ENCODE measurements at places on chromosomes 7 and 10.

DNA sequence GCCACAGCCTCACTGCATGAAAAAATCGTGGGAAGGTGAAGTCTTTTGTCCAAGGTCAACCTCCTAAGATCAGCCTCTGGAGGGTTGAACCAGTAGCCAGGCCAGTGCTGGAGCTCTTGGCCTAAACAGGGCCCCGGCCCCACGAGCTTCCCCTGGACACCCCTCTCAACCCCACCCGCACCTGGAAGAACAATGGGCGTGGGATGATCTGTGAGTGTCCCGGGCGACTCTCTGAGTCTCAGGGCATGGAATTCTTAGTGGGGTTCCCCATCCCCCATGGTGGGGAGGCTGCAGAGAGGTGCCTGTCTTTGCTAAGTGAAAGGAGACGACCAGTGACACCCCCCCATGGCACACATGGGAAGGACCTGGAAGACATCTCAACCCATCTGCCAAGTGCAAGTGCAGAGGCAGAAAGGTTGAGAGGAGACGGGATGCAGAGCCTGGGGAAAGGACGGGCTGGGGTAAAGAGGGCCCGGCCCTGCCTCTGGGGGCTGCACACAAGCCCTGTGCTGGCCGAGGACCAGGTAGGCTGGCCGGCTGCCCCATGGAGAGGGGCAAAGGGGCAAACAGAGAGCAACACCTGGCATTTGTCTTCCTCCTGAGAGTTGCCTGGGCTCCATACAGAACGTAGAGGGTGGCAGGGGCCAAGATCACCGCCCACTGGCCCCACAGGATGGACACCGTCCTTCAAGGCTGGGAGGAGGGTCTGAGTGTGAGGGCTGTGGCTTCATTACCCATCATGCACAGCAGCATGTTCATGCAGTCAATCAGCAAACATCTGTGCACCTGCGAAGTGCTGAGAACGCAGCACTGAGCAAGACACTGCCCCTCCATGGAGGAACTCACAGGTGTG lies 163.0 kb upstream of the PPP2R2D start:
- DNase-seq = no peak

GRCh38 chr7:36138209-36138608 lies 14.8 kb upstream of the EEPD1 start:
- DNase-seq = no peak

GRCh38 chr7:64638822-64639221 lies 27.1 kb upstream of the ZNF107 start:
- no peak for DNase-seq

DNA sequence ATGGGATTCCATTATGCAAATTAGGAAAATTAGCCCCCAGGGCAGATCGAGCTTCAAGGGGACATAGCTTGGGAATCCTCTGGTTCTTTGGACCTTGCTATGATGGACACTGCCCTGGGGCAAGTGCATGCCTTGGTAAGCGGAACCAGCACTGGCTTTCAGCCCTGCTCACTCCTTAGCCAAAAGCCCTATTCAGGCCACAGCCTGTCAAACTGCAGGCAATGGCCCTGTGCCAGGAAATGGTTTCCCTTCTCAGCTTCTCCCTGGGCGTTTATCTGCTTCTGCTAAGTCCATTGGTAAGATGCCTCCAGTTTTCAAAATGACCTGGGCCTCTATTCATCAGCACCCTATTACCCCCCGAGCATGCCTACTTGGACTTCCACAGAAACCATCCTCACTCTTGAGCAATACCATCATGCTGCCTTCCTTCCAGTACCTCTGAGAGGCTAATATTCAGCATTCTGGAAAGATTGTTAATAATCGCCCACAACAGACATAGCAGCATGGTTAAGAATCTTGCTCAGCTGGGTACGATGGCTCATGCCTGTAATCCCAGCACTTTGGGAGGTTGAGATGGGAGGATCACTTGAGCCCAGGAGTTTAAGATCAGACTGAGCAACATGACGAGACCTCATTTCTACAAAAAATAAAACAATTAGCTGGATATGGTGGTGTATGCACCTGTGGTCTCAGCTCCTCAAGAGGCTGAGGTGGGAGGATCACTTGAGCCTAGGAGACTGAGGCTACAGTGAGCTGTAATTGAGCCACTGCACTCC lies 918.6 kb upstream of the AUTS2 start:
- no peak for DNase-seq

- DNase-seq = no peak
Measured at GRCh38 chr10:118682533-118682932, 72.2 kb downstream of the CACUL1 start.

- no peak for DNase-seq
Measured at GRCh38 chr7:129835569-129835968, 117.2 kb downstream of the UBE2H start.

DNA sequence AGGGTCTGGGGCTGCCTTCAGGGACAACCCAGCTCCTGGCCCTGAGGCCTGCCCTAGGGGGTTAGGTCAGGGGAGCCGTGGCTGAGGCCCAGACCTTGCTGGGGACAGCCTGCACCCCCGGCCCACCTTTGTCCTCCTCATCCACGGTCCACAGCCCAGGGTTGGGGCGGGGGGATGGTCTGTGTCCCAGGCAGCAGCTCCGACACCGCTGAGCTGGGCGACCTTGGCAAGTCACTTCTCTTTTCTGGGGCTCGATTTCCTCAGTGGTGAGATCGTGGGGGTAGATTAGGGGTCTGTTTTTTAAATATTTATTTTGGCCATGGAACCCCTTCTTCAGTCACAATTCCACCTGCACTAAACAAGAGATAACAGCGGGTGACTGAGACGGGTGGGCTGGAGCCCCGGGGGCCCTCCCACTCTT lies 30.9 kb downstream of the DNAJB12 start:
- no peak for DNase-seq

GRCh38 chr10:117363028-117363427 lies 12.2 kb downstream of the PDZD8 start:
- DNase-seq = no peak

DNA sequence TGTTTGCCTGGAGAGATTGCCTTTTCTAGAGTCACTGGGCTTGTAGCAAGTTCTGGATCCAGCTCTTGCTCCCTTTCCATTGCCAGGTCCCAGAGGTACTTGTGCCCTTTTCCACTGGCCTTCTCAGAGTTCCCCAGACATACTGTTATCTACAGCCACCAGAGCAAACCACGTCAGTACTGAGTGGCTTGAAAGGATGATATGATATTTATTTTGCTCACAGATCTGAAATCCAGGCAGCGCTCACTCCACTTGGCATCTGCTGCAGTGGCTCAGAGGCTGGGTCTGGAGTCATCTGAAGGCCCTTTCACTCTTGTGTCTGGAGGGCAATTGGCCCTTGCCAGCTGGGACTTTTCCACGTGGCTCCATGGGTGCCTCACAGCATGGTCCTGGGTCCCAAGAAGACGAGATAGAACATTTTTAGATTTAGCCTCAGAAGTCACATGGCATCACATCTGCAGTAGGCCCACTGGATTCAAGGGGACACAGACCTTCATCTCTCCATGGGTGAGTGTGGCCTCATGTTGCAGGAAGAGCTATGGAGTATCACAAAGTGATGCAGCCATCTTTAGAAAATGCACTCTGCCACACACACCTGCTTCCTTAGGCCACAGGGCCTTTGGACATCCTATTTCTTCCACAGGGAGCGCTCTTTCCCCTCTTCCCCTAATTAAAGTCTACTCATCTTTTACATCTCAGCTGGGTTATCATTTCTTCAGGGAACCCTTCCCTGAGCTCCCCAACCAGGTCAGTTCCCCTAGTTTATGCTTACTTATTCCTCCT lies 22.9 kb upstream of the TCF7L2 start:
- no peak for DNase-seq

DNA sequence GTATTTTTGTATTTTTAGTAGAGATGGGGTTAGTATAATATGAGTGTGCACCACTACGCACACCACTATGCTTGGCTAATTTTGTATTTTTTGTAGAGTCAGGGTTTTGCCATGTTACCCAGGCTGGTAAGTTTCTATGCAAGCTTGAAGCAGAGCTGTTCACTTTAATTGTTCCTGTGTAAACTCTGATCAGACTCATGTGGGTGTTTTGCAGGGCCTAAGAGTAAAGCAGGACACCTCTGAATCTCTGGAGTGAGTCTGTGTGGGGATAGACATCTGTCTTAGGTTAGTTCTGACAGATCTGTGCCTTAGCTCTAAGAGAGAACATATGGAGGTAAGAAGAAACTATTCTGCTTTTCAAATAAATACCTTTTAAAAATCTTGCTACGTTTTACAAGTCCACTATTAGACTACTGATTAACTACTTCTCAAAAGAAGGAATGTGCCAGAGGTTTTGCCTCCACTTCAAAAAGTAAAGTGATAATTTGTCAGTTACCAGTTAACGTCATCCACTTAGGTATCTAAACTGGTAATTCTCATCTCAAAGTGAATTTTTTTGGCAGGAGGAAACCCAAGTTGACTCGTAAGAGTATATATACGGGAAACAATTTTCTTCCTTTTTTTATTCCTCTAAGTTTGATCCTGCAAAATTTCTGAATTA lies 1.1 kb downstream of the COL17A1 start:
- no peak for DNase-seq

GRCh38 chr7:116356333-116356965 lies 143.1 kb upstream of the CAV2 start:
- DNase-seq = no peak

- DNase-seq = no peak
Measured at GRCh38 chr10:44891721-44892120, 19.4 kb upstream of the TMEM72 start.

DNA sequence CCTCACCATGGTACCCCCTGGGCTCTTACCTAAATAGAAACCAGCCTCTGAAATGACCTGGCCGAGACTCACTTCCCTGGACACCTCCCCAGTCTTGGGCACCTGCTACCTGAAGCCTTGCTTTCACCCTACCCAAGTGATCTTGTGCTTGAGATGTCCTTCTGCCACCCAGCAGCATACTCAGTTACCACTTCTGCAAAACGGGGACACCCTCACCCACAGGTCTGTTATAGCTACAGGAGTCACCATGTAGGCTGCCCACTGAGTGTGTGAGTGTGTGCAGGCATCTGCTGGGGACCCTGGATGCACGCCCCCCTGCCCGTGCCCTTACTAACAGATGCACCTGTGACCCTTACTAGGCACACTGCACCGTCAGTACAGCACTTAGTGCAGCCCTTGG lies 94.8 kb upstream of the PPIF start:
- no peak for DNase-seq

GRCh38 chr10:129116371-129116770 lies 350.7 kb upstream of the MGMT start:
- no peak for DNase-seq

DNA sequence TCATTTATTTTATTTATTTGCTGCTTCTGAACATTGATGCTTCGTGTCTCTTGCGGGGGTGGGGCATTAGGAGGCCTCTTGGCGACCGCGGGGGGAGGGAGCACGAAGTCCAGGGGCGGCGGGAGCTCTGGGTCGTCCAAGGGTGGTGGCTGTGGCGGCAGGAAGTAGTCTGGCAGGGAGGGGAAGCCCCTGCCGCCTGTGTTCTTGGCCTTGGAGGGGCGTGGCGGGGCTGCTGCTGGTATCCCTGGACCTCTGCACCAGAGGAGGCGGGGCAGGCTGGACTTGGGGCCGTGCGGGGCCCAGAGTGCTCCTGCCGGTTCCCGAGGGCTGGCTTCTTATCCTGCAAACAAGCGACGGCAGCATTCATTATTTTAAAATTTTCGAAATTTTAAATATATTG lies 70.5 kb upstream of the ABI1 start:
- no peak for DNase-seq

DNA sequence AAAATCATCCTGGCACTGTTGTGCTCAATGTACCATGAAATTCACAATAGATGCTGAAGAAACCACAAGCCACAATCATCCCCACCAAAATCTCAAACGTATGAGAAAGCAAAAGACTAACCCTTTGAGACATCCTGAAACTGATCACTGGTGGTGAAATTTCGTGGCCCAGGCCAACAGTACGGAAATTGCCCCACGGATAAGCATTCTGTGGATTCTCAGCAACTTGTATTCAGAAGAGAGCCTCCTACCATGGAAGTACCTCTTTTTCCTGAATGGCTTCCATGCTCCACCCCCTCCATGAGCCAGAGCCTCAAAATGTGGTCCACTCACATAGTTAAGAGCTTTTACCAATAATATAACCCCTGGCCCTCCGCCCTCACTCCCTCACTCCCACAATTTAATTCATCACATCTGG lies 163.9 kb upstream of the AUTS2 start:
- no peak for DNase-seq

Data from stimulated activated CD4-positive, alpha-beta T cell treated with anti-CD3 and anti-CD28 coated beads, TNF-alpha, amount 100 ng/mL, for 24 hours (primary cell).